EL (cell line): ENCODE measurements at places on chromosomes 6 and 20.

DNA sequence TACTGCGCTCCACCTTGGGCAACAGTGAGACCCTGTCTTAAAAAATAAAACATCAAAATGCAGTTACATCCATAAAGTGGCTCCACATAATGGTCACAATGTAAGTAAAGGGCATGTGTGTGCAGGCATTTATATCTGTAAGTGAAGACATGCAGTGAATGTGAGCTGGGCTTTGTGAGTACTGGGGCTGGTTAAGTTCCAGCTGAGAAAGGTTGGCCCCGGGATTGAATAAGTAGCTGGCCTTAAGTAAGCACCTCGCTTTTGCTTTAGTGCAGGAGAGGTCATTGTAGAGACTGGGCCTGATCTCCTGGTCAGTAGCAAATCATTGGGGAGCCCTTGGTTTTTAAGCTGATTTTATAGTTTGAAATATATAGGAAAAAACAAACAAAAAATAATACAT, 8.0 kb downstream of the QKI start:
- no peak for DNase-seq

DNA sequence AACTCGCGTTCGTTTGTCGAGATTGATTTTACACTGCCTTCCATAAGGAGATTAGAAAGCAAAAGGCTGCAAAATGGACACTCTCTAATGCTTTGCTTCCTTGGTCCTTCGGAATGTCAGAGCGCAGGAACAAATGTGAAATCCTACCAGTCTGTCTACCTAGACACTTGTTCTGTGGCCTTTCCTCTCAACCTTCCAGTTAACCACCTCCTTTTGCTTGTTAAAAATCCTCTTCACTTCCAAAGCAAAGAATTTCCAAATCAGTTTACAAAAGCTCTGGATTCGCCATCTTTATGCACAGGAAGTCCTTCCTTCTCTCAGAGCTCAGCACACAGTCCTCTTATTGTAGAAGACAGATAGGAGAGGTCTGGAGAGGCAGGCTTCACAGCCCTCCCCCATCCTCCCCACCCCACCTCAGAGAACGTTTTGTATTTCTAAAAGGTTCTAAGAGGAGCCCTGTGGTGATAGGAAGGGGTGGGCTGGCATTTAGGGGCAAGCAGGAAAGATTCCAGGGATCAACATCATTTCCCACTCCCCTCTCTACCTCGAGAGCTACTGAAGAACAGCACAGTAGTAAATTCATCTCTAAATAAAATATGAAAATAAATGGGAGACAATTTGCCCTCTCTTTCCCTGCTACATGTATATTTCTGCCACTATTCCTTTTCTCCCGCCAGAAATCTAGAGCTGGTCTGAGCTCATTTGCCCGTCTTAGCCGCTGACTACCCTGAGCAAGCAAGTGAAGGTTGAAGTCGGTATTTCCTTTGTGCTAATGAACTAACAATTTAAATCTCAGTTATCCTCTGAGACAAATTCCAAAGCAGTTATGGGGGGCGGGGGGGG, 18.9 kb downstream of the TFAP2A start:
- no peak for DNase-seq

GRCh38 chr6:147022041-147022440, 182.2 kb upstream of the STXBP5 start:
- DNase-seq = peak; percentile 33

DNA sequence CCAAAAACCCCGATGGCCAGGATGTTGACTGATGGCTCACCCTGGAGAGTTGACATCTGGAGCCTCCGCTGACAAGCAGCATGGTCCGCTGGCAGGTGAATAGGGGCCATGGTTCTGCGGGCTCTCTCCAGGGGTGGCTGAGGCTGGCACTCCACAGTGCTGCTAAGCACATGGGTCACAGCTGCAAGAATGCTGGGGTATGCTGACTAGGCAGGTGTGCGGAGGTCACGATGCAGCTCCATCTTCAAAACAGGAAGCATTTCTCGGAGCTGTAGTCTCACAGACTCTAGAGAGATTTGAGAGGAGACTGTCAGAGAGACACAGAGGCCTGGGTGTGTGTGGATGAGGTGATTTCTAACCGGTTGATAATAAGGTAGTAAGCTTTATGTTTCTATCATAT, 341.6 kb downstream of the NRN1 start:
- DNase-seq = no peak

DNA sequence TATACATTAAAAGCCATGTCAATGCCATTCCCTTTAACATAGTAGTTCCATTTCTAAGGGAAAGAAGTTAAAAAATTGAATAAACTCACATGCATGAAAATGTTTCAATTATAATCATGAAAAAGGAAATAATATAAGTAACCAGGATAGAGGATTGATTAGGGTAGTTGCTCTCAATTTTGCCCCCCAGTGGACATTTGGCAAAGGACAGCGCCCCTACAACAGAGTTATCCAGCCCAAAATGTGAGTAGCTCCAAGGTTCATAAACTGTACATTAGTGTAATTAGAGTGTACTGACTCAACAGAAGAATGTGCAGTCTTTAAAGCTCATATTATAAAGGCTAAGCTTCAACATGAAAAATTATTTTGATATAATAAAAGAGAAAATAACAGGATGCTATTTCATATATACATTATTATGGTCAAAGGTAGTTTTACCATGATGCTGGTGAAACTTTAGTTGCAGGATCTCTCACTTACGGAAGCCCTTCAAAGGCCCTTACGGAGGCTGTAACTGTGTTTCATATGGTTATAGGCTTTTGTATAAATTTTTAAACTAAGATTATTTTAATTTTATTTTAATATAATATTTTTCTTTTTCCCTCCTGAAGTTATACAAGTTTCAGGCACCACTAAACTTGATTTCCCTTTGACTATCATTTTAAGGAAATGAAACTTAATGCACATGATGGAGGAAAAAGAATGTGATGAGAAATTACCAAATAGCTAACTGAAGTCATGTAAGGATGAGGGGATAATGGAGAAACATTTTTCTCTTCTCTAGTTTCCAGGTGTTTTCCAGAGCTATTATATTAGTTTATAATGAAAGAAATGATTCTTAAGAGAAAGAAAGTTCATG, 403.6 kb downstream of the PLCB1 start:
- DNase-seq = peak; percentile 31

GRCh38 chr6:6993503-6994237, 114.1 kb upstream of the RREB1 start:
- DNase-seq = no peak

- DNase-seq = no peak
Observed at GRCh38 chr6:11064836-11065235, 20.7 kb upstream of the ELOVL2 start.
